ENCODE measurements at places on chromosomes 3 and 15.

GRCh38 chr3:53350652-53351051 lies 3.3 kb upstream of the DCP1A start:
- peaks cover 14% of the 10 kb centered on the region for H3K4me1 ChIP-seq
- H3K27ac ChIP-seq: no peak overlapping the region
- DNase-seq: no peak

- no peaks in the 10 kb centered on the region for H3K4me1 ChIP-seq
- H3K27me3 ChIP-seq: peaks cover 35% of the 10 kb centered on the region
- no peak for DNase-seq
Observed at GRCh38 chr3:46881596-46882376, 4.3 kb downstream of the PTH1R start.

- H3K36me3 ChIP-seq: no peaks in the 10 kb centered on the region
- H3K27me3 ChIP-seq: no peaks in the 10 kb centered on the region
- no peak overlapping the region for H3K4me3 ChIP-seq
- no peaks in the 10 kb centered on the region for H3K4me1 ChIP-seq
Observed at GRCh38 chr15:80183886-80184285, 31.1 kb downstream of the FAH start.

- peaks cover 13% of the 10 kb centered on the region for H3K4me1 ChIP-seq
- no peak overlapping the region for H3K27ac ChIP-seq
- no peaks in the 10 kb centered on the region for H3K36me3 ChIP-seq
- no peak overlapping the region for H3K4me3 ChIP-seq
- no peaks in the 10 kb centered on the region for H3K27me3 ChIP-seq
Observed at GRCh38 chr3:114450008-114450596, 156.3 kb downstream of the TIGIT start.

- no peaks in the 10 kb centered on the region for H3K27me3 ChIP-seq
- H3K36me3 ChIP-seq: no peaks in the 10 kb centered on the region
- no peak for DNase-seq
- no peak overlapping the region for H3K4me3 ChIP-seq
- no peak overlapping the region for H3K27ac ChIP-seq
Observed at GRCh38 chr3:25385807-25386460, 42.1 kb upstream of the RARB start.

GRCh38 chr15:47963265-47963664 lies 157.5 kb upstream of the SLC24A5 start:
- H3K27me3 ChIP-seq: no peaks in the 10 kb centered on the region
- no peaks in the 10 kb centered on the region for H3K36me3 ChIP-seq
- no peaks in the 10 kb centered on the region for H3K4me1 ChIP-seq
- H3K4me3 ChIP-seq: no peak overlapping the region
- no peak for DNase-seq

GRCh38 chr3:33132019-33132360 lies 18.2 kb downstream of the CRTAP start:
- DNase-seq: no peak
- H3K4me3 ChIP-seq: no peak overlapping the region
- H3K36me3 ChIP-seq: peaks cover 13% of the 10 kb centered on the region
- H3K27ac ChIP-seq: no peak overlapping the region
- no peaks in the 10 kb centered on the region for H3K27me3 ChIP-seq

DNA sequence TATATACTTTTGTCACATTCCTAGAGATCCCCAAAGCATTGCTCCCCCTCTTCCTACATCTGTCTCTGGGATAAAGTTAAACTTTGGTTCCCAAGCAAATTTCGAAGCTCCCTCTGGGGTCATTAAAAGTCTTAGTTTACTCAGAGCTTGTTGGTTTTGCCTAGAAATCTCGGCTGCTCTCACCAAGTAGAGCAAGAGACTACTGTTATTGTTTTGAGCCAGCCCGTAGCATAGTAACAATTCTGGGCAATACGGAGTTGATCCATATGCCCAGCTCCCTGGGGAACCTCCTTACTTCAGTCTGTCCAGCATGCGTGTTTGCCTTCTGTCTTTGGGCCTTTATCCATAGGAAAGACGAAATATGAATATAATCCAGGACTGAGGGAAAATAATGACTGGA lies 10.0 kb upstream of the P3H2 start:
- no peaks in the 10 kb centered on the region for H3K4me1 ChIP-seq
- no peak overlapping the region for H3K27ac ChIP-seq
- no peaks in the 10 kb centered on the region for H3K36me3 ChIP-seq
- H3K4me3 ChIP-seq: no peak overlapping the region
- H3K27me3 ChIP-seq: peaks cover 4% of the 10 kb centered on the region
- DNase-seq: no peak

- no peak for DNase-seq
- no peaks in the 10 kb centered on the region for H3K27me3 ChIP-seq
- H3K27ac ChIP-seq: no peak overlapping the region
- H3K4me1 ChIP-seq: peaks cover 15% of the 10 kb centered on the region
- H3K36me3 ChIP-seq: no peaks in the 10 kb centered on the region
Observed at GRCh38 chr3:111692593-111693552, 97.7 kb upstream of the ZBED2 start.

- no peak for DNase-seq
- H3K4me3 ChIP-seq: no peak overlapping the region
- H3K27me3 ChIP-seq: no peaks in the 10 kb centered on the region
- no peak overlapping the region for H3K27ac ChIP-seq
- no peaks in the 10 kb centered on the region for H3K36me3 ChIP-seq
- no peaks in the 10 kb centered on the region for H3K4me1 ChIP-seq
Observed at GRCh38 chr3:130839813-130840212, 54.1 kb upstream of the ATP2C1 start.

GRCh38 chr15:57451555-57451954 lies 75.2 kb downstream of the CGNL1 start:
- H3K36me3 ChIP-seq: no peaks in the 10 kb centered on the region
- DNase-seq: no peak
- no peaks in the 10 kb centered on the region for H3K4me1 ChIP-seq
- no peak overlapping the region for H3K27ac ChIP-seq

DNA sequence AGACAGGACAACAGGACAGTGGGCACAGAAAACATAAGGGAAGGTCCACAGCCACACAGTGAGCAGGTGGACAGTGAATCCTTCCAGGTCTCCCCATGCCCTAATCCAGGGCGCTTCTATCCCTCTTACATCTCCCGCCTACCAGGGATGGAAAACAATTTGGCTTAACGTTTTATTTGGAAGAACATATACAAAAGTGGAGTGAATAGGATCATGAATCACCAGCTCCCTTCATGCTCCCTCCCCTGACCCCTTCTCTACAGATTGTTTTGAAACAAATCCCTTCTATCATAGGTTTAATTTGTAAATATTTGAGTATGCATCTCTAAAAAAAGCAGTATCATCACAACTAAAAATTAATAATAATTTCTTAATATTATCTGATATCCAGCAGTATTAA lies 52.5 kb downstream of the CLDN11 start:
- no peaks in the 10 kb centered on the region for H3K27me3 ChIP-seq
- H3K36me3 ChIP-seq: no peaks in the 10 kb centered on the region
- DNase-seq: no peak
- no peak overlapping the region for H3K27ac ChIP-seq

GRCh38 chr3:39755100-39755499 lies 54.3 kb upstream of the MYRIP start:
- DNase-seq: no peak
- no peaks in the 10 kb centered on the region for H3K36me3 ChIP-seq
- H3K27ac ChIP-seq: no peak overlapping the region
- no peak overlapping the region for H3K4me3 ChIP-seq
- H3K4me1 ChIP-seq: no peaks in the 10 kb centered on the region

- H3K27me3 ChIP-seq: no peaks in the 10 kb centered on the region
- H3K36me3 ChIP-seq: no peaks in the 10 kb centered on the region
- H3K27ac ChIP-seq: no peak within 1 kb of the TSS
- DNase-seq: no peak
- H3K4me1 ChIP-seq: no peaks in the 10 kb centered on the region
Observed at GRCh38 chr15:48120745-48121144, at the start of gene SLC24A5. Gene SLC24A5, plus strand, starts transcription at chr15:48120990. Its CDS starts 55 bp downstream, at chr15:48121045.

- H3K27ac ChIP-seq: no peak overlapping the region
- no peaks in the 10 kb centered on the region for H3K27me3 ChIP-seq
- DNase-seq: no peak
- peaks cover 44% of the 10 kb centered on the region for H3K36me3 ChIP-seq
Observed at GRCh38 chr15:52146776-52147175, 34.2 kb upstream of the BCL2L10 start.

- DNase-seq: no peak
- no peak overlapping the region for H3K4me3 ChIP-seq
- H3K4me1 ChIP-seq: no peaks in the 10 kb centered on the region
- no peaks in the 10 kb centered on the region for H3K27me3 ChIP-seq
- no peak overlapping the region for H3K27ac ChIP-seq
Observed at GRCh38 chr3:127525373-127525772, 65.2 kb downstream of the TPRA1 start.

DNA sequence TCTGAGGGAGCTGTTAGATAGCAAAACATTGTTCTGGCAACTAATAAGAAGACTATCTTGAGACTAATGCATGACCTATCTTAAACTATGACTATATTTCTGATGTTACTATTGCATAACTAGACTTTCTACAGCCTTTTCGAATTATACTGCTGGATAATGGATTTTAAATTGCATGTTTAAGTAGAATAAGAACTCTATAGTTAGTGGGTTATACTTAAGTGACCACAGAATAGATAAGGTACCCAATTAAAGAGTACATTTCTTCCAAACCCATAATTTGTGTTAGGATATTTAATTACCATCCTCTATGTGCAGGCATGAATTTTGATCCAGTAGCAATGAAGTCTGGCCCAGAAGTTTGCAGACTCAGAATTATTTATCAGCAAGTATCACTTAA lies 44.6 kb upstream of the SPPL2A start:
- H3K4me1 ChIP-seq: no peaks in the 10 kb centered on the region
- no peak overlapping the region for H3K4me3 ChIP-seq
- no peaks in the 10 kb centered on the region for H3K36me3 ChIP-seq
- no peaks in the 10 kb centered on the region for H3K27me3 ChIP-seq
- DNase-seq: no peak

DNA sequence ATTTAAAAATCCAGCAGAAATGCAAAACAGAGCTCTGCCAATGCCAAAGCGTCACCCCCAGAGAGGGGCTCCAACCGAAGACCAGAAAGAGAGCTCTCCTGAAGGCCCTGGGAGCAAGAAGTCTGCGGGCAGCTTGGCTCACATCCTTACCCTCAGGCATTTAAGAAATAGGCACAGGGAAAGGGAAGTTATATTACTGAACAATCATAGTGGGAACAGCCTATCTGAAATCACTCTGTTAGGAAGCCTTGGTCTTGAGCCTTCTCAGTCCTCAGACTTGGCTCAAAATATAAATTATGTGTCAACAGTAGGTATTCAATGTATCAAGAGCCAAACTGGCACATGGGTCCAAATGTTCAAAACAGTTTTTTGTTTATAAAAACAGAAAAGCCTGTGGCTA lies 10.3 kb upstream of the PPARG start:
- no peaks in the 10 kb centered on the region for H3K36me3 ChIP-seq
- H3K4me1 ChIP-seq: no peaks in the 10 kb centered on the region
- H3K27me3 ChIP-seq: peaks cover 4% of the 10 kb centered on the region

- H3K27ac ChIP-seq: no peak within 1 kb of the TSS
- H3K4me1 ChIP-seq: no peaks in the 10 kb centered on the region
- no peaks in the 10 kb centered on the region for H3K36me3 ChIP-seq
- no peak within 1 kb of the TSS for H3K4me3 ChIP-seq
Observed at GRCh38 chr3:185552358-185552877, at the start of gene LIPH. Gene LIPH, minus strand, starts transcription at chr3:185552588. Its CDS starts 117 bp downstream, at chr3:185552471.

DNA sequence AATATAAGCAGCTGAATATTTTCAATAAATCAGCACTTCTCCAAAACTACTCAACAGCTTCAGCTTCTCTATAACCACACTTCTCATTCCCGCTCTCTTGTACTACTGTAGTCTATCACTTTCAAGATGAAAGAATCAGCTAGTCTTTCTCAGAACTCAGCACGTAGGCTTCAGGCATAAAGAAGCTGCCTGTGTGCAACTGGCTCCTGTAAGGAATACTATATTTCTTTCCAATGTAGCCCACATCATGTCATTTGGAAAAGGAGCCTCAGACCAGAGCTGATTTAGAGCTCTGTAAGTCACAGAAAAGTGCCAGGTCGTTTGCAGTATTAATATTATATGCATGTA lies 62.3 kb downstream of the FMN1 start:
- no peak for DNase-seq
- peaks cover 4% of the 10 kb centered on the region for H3K4me1 ChIP-seq
- no peaks in the 10 kb centered on the region for H3K36me3 ChIP-seq
- H3K4me3 ChIP-seq: no peak overlapping the region
- no peak overlapping the region for H3K27ac ChIP-seq
